ENCODE measurements at places on chromosomes 5 and 9. TPM values are rescaled to one million over a fixed set of nuclear protein-coding genes. Genes with fewer than 3 reads are reported as not detected.

Gene BAAT
- polyA plus RNA-seq: not detected

Gene KYAT1
- 6.7 TPM for polyA plus RNA-seq

Gene SHOC1
- polyA plus RNA-seq: 0.18 TPM

Gene TAF11L2
- polyA plus RNA-seq: not detected

Gene NSG2
- polyA plus RNA-seq: 0.02 TPM

Gene SMIM32
- not detected for polyA plus RNA-seq

Data from esophagus (tissue), 2 donors.